Vagina (tissue), 2 donors: ENCODE measurements at places on chromosomes 4 and X. TPM values are rescaled to one million over a fixed set of nuclear protein-coding genes. Genes with fewer than 3 reads are reported as not detected.

Gene PLAC1
- not detected for total RNA-seq

Gene UGT2A2
- total RNA-seq: not detected

Gene MAP7D3
- total RNA-seq: 15.0 TPM

Gene CENPVL2
- total RNA-seq: not detected

Gene SCARB2
- 156 TPM for total RNA-seq

Gene SPANXA1
- not detected for total RNA-seq

Gene FGF16
- total RNA-seq: not detected

Gene TSPAN5
- 15.5 TPM for total RNA-seq

Gene SPINK2
- 4.4 TPM for total RNA-seq

Gene RHOXF2
- total RNA-seq: not detected

Gene EGF
- 0.74 TPM for total RNA-seq

Gene USP26
- not detected for total RNA-seq

Gene MGST2
- total RNA-seq: 78.3 TPM

Gene STK32B
- total RNA-seq: 6.4 TPM

Gene FAT1
- total RNA-seq: 47.1 TPM

Gene N4BP2
- total RNA-seq: 7.4 TPM

Gene CYLC1
- not detected for total RNA-seq

Gene SLC4A4
- 3.2 TPM for total RNA-seq

Gene BRS3
- not detected for total RNA-seq

Gene CCDC149
- 16.7 TPM for total RNA-seq

Gene CFAP97
- 28.5 TPM for total RNA-seq
